Stimulated activated CD4-positive, alpha-beta T cell treated with anti-CD3 and anti-CD28 coated beads, TNF-alpha, amount 100 ng/mL, for 48 hours (primary cell): ENCODE measurements at places on chromosomes 13 and 19.

DNA sequence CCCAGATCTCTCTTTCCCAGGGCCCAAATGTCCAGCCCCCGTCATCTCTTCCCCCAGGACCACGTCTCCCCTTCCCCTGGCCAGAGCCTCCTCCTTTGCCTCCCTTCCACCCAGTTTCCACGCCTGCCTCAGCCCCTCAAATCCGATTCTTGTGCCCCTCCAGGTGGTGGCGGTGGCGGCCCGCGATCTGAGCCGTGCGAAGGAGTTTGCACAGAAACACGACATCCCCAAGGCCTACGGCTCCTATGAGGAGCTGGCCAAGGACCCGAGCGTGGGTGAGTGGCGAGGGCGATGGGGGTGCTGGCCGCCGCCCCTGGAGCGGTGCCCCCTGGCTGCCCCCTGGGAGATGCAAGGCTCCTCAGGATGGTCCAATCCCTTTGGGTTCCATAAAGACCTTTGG lies 1.3 kb downstream of the DHDH start:
- DNase-seq = no peak

DNA sequence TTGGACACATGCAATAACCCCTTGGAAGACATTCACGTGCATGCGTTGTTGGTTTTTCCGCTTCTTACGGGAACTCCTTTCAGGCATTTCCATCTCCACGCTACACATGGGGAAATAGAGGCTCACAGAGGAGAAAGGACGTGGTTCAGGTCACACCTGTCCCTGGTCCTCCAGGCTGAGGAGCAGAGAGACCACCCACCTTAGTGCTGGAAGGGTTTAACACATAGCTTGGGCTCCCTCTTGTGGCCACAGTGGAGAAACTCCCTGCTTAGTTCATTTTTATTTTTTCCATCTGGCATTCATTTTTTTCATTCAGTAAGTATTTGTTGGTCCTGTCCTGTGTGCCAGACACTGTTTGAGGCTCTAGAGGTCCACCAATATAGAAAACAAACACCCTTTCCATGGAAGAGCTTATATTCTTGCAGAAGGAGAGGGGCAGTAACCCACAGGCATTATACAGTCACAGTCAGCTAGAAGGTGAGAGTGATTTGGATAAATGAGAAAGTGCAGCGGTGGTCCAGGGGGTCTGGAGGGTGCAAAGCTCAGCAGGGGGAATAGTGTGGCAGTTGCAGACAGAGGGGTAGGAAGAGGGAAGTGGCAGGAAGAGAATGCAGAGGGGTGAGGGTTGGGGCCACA lies 24.2 kb upstream of the TTYH1 start:
- DNase-seq = peak; percentile 44

DNA sequence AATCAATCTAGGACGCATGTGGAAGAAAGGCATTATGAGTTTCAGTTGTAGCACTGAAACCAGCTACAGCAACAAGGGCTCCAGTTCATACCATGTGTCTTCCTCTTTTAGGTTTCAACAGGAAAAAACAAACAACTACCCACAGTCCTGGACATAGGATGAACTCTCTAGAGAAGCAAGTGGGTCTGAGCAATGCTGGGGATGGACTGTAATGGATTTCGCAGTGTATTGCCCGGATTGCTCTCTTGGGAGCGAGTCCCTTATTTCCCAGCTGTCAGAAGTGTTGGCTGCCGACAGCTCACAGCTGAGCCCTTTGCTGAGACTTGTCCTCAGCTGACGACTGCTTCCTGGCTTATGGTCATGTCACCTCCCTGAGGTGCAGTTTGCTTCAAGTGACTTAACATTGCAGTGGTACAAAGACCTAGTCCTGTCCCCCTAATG lies 12.1 kb upstream of the MYCBP2 start:
- no peak for DNase-seq

DNA sequence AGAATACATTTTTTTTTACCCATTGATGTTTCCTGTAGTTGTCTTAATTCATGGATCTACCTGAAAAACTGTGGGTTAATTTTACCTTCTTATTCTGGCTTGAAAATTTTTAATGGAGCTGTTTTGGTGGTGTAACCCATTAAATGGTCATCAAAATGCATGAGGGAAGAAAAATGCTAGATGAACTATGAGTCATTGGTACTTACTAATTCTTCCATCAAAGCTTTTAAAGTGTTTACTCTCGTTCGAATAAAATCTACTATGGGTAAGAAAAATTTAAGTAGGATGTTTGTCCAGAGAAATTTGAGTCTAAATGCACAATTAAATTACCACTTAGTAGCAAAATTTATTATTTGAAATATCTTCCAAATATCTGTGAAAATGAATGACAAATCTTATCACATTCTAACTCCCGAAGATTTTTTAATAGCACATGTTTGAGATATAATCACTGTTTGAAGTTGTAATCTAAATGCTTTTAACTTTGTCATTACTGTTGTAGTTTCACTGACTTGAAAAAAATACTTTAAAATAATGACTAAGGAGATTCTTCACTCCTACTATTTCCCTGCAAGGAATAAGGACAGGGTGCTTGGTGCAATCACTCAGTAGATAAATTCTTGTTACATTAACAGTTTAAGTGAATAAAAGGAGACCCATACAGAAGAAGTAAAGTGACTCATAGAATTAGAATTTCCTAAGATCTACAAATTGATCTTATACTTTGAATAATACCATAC lies 437.7 kb downstream of the IRS2 start:
- no peak for DNase-seq

DNA sequence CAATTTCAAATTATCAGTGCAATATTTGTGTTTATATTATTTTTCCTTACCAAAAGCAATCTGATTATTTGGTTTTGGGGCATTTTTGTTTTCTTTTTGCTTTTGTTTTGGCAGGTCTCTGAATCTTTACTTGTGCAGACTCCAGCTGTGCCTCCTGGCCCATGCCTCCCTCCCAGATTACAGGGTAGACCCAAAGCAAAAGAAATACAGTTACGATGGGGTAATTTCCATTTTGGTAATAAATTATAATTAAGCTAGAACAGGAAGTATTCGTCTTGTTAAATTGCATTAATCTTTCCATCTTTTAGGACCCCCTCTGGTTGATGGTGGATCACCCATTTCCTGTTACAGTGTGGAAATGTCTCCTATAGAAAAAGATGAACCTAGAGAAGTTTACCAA lies 29.2 kb upstream of the MLNR start:
- no peak for DNase-seq

- no peak for DNase-seq
These were observed 4.2 kb downstream of the FPR3 start for GRCh38 chr19:51799034-51799773.

GRCh38 chr13:30052120-30052519 lies 201.7 kb upstream of the UBL3 start:
- DNase-seq = no peak

GRCh38 chr13:100063333-100063732 lies 25.6 kb upstream of the PCCA start:
- no peak for DNase-seq

- DNase-seq = no peak
These were observed 84.5 kb downstream of the ANKRD10 start for GRCh38 chr13:110830331-110830730.

- DNase-seq = no peak
These were observed 26.8 kb downstream of the CLDN10 start for GRCh38 chr13:95579303-95579702.

GRCh38 chr19:7575434-7576040 lies 20.1 kb upstream of the CAMSAP3 start:
- no peak for DNase-seq

DNA sequence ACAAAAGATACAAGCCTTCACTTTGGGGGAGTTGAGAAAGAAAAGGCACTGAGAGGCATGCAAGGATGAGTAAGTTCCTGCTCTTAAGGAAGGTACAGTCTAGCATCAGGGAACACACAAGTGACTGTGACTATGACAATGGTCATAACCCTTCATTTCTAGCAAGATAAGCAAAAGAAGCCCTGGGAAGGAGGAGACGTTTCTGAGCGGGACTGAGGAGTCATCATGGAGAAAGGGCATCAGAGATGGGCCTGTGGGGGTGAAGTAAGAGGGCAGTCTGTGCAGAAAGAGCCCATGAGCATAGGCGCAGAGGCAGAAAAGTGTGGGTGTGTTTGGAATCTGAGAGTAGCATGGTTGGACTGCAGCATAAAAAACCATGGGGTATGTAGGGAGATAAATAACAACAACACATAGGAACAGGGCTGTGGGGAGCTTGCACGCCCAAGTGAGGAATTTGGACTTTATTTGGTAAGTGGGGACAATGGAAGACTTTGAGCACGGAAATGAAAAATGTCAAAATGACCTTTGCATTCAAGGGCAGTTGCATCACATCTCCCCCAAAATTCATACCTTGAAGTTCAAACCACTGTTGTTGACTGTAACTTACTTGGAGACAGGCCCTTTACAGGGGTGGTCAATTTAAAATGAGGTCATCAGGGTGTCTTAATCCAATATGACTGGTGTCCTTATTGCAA lies 86.7 kb downstream of the MBNL2 start:
- DNase-seq = no peak

GRCh38 chr13:44578067-44578400 lies 1.9 kb upstream of the TSC22D1 start:
- no peak for DNase-seq

- DNase-seq = no peak
These were observed 811.1 kb downstream of the UQCRFS1 start for GRCh38 chr19:28401739-28402424.

GRCh38 chr19:17866964-17867486 lies 4.7 kb upstream of the SLC5A5 start:
- DNase-seq = no peak

- DNase-seq = no peak
These were observed 10.8 kb upstream of the RNF113B start for GRCh38 chr13:98187965-98188261.

- DNase-seq = no peak
These were observed 11.1 kb downstream of the LYL1 start for GRCh38 chr19:13091400-13092157.

DNA sequence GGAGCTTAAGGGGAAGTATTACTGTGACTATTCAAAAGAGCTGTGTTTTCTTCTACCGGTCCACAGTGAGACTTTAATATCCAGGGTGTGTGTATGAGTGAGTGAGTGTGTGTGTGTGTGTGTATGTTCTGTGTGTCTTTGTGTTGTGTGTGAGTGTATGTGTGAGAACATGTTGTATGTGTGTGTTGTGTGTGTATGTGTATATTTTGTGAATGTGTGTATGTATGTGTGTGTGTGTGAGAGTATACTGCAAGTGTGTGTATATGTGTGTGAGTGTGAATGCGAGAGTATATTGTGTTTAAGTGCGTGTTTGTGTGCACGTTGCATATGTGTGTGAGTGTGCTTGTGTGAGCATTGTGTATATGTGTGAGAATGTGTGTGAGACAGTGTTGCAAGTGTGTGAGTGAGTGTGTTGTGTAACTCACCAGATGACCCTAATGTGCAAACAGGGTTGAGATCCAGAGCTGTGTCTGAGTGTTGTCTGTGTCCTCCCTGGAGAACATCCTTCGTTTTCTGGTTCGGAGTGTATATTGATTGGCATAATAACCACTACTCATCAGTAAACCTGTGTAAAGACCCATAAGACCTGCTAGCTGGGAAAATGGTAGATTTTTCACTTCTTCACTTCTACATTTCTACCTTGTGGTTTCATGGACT lies 101.1 kb upstream of the RNF113B start:
- DNase-seq = no peak

DNA sequence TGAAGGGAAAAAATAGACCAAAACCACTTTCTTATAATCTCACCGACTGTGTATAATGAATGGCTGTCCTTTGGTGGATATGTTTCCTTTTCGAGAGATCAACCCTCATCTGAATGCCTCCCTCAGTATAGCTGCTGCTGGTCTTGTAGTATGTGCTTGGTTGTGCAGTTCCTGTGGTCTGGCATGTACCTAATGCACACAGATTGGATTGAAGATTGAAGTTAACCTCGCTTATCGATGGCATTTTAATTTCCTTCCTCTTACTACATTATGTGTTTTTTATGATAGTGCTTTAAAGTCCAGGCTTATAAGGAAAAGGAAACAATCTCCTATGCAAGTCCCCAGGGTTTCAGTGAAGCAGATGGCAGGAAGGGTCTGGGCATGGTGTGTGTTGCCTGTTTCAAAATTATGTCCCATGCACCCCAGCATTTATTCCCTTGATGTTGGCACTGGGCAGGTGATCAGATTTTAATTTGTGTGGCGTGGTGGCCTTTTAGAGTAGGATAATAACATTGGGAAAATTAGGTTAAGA lies 334.1 kb downstream of the SHISA2 start:
- no peak for DNase-seq

- no peak for DNase-seq
These were observed 35.3 kb downstream of the DACH1 start for GRCh38 chr13:71831716-71832115.

GRCh38 chr13:97141564-97142005 lies 80.5 kb upstream of the MBNL2 start:
- no peak for DNase-seq

DNA sequence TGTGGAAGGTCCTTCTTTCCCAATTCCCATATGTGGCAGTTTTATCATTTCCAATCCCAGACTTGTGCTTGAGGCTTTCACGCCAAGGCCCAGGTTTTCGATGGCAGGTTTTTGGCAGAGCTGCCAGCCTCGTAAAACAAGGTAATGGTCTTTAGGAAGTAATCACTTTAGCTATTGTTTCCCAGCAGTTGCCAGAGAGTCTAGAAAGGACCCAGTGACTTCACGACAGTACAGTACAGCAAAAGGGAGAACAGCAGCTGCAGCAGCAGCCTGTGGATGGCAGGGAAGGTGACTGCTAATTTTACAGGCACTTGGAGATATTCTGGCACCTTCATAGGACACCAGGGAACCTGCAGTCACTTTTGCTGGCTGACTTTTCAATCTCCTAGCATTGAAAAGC lies 291.6 kb upstream of the MAB21L1 start:
- no peak for DNase-seq

GRCh38 chr13:44795176-44795575 lies 194.1 kb downstream of the NUFIP1 start:
- no peak for DNase-seq

GRCh38 chr13:59790626-59791025 lies 373.1 kb downstream of the DIAPH3 start:
- no peak for DNase-seq

- no peak for DNase-seq
These were observed 12.6 kb downstream of the SCEL start for GRCh38 chr13:77548095-77548494.

- DNase-seq = no peak
These were observed 566 bp upstream of the CCDC97 start for GRCh38 chr19:41309180-41310032.

DNA sequence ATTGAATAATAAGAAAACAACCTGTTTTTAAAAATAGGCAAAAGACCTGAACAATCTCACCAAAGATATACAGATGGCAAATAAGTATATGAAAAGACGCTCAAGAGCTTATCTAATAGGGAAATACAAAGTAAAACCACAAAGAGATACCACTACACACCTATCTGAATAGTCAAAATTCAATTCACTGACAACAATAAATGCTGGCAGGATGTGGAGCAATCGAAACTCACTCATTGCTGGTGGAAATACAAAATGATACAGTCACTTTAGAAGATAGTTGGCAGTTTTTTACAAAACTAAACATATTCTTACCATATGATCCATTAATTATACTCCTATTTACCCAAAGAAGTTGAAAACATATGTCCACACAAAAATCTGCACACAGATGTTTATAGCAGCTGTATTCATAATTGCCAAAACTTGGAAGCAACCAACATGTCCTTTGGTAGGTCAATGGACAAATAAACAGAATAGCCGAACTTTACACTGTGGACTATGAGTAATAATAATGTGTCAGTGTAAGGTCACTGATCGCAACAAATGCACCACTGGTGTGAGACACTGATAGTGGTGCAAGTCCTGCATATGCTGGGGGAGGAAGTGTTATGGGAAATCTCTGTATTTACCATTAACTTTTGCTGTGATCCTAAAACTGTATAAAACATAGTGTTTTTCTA lies 20.8 kb downstream of the ZC3H13 start:
- DNase-seq = no peak
